ENCODE measurements at places on chromosomes 5 and 9.

DNA sequence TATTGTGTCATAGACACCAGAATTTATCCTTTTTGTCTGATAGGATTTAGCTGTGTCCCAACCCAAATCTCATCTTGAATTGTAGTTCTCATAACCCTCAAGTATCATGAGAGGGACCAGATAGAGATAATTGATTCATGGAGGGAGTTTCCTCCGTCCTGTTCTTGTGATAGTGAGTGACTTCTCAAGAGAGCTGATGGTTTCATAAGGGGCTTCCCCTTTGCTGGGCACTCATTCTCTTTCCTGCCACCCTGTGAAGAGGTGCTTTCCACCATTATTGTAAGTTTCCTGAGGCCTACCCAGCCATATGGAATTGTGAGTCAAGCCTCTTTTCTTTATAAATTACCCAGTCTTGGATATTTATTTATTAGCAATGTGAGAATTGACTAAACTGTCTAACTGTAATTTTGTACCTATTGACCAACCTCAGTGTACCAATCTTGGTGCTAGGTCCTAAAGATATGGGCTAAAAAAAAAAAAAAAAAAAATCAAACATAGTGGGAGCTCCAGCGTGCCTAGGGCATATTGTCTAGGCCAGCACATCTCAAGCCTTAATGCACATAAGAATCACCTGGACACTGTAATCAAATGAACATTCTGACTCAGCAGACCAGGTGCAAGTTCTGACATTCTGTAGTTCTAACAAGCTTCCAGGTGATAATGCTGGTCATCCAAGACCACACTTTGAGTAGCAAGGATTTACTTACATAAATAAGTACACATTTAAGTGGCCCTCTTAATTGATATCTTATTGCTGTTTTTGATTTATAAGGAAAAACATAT lies 30.5 kb downstream of the ST8SIA4 start:
- DNase-seq, result peak; percentile 73

- DNase-seq, result no peak
Observed at GRCh38 chr9:94697972-94698581, 28.4 kb upstream of the AOPEP start.

- no peak for DNase-seq
Observed at GRCh38 chr5:74040065-74040551, 414.1 kb downstream of the ARHGEF28 start.

- no peak for DNase-seq
Observed at GRCh38 chr9:116549786-116550660, 137.1 kb upstream of the TRIM32 start.

DNA sequence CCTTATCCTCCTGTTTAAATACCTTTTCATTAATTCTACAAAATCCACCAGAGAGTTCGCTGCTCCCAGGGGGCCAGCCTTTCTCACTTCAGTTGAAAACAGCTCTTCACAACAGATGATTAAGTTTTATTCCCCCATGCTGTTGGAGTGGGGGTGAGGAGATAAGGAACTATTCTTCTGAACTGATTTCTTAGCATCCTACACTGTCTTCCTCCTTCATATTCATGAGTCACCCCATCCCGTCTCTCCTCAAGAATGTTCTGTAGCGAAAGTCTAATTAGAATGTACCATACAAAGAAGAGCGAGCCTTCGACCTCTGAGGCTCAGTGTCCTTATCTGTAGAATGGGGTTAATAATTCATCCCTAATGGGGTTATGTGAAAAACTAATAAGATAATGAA lies 138.0 kb downstream of the PIK3R1 start:
- no peak for DNase-seq

GRCh38 chr5:103624035-103624480 lies 61.5 kb upstream of the NUDT12 start:
- DNase-seq, result no peak

GRCh38 chr5:113270086-113270485 lies 164.7 kb downstream of the TSSK1B start:
- no peak for DNase-seq
